Adrenal gland (tissue), 19 donors: ENCODE measurements at places on chromosomes 7 and 10. TPM values are rescaled to one million over a fixed set of nuclear protein-coding genes. Genes with fewer than 3 reads are reported as not detected.

The CYP2C18 gene
- total RNA-seq = not detected

DNA sequence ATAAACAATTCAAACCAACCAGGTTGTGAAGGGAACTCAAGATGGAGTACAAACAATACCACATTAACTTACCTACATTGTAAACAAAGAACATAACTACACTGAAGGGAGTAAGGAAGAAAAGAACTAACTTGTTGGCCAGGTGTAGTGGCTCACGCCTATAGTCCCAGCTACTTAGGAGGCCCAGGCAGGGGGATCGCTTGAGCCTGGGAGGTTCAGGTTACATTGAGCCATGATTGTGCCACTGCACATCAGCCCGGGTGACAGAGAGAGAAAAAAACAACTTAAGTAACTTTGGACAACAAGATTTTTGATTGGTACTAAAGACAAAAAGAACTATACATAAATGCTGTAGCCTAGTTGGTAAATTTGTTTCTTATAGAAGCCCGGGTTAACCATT lies 68.8 kb downstream of the TRIL start:
- DNase-seq = no peak

The SPDYE18 gene
- 0.47 TPM for total RNA-seq

The OPALIN gene
- not detected for total RNA-seq

- no peak for DNase-seq
Measured at GRCh38 chr7:138873220-138873892, 75.4 kb upstream of the ATP6V0A4 start.

The IL2RA gene
- 18.2 TPM for total RNA-seq

DNA sequence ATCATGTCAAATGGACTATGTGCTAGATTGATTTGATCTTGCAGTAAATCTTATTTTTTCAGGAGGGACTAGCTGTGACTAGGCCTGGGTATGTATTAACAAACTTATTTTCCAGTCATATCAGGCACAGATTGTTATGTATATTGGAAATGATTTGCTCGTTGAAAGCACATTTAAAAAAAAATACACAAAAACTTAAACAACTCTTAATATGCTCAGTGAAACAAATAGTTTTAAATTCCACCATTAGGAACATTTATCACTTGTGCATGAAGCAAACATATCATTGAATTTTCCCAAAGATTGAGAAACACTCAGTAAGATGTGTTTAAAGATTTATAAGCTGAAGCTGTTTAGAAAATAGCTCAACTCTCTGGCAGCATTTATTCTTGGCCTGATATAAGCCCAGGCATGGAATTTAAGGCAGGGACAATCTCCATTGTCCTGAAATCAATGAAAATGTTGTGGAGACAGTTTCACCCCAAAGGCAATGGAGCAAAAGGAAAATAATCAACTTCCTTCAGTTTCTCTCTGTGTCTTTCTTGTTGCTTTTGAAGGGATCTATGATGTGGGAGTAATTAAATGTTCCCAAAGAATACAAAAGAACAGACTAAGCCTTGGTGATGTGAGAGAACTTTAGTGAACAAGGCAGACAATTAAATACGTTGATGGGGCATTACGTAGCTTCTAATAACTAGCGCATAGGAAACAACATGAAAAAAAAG lies 250.3 kb downstream of the GPR37 start:
- DNase-seq = no peak

DNA sequence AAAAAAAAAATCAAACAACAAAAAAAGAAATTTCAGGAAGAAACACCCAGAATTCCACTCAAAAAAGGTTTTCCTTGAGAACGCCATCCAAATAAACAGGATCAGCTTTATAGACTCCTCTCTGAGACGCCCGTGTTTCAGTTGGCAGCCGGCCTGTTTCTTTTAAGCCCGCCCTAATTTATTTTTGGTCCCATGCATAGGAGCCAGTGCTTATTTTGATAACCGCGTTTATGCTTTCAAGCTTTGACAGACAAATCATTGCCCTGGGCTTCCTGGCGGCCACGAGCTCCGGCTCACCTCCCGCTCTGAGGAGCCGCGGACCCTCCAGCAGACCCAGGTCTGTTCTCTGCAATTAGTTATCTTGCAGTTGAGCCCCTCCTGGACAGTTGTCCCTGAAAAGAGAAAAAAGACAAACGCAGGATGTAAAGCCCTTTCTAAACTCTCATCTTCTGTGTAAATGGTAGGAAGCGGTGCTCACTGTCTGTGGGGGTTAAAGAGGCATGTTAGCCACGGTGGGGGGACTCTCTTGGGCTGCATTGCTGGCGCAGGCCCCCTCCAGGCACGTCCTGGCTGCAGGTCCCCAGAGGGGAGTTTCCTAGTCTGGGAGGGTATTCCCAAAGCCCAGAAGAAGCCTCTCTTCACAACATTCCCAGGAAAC lies 22.2 kb upstream of the UNCX start:
- DNase-seq = no peak

DNA sequence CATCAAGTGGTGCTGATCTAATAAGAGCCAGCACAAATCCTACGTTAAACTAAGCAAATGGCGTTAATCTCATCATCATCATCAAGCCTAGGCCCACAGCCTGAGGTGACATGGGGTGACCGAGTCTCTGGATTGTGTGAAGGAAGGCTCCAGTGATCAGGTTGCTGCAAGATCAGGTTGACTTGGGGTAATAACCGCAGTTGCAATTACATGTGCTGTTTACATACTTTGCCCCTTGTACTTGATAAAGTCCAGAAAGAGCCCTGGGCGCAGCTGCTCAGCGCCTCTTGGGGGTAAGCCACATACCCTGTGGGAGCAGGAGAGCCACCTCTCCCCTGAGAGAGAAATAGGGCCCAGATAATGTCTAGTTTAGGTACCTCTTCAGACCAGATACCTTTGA lies 228.1 kb downstream of the WDR11 start:
- DNase-seq = no peak

The WEE2 gene
- 0.06 TPM for total RNA-seq

- DNase-seq = no peak
Measured at GRCh38 chr10:95425592-95426465, 135.0 kb upstream of the PDLIM1 start.

DNA sequence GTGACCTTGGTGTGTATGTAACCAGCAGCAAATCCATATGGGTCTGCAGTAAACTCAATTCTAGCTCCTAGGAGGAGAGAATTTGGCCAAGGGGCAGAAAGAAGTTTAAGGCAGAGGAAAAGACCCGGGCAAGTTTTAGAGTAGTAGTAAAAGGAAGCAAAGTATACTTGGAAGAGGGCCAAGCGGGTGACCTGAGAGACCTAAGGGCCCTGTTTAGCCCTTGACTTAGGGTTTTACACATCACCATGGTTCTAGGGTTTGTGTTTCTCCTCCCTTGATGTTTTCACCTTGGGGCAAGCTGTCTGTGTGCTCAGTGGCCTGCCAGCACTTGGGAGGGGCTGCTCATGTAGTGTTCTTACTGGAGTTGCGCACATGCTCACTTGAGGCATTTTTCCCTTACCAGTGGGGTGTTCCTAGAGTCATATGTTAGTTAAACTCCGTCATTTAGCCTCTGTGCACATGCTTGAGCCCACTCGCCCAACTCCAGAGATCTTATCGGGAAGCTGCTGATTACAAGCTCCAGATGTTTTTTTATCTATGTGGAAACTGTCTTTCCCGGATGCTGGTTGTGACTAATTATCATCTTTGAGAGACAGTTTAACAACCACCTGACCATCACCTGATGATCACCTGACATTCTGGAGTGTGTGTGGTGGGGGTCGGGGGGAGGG lies 137.6 kb upstream of the PRSS1 start:
- DNase-seq = no peak

The ARHGAP22 gene
- total RNA-seq = 5.3 TPM

DNA sequence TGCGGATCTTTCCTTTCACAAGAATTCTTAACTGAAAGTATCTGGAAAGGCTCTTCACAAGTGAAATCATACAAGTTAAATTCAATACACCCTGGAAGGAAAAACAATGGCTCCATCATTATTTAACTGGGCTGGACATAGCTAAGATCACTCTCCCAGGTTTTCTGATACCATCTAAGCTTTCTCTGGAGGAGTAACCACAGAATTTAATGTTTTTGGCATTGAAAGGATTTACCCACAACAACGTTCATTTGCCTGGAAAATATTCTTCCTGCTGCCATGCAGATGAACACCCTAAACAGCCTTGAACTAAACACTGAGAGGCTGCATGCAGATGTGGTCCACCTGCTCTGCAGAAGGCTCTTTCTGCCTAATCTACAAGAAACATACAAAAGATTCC lies 4.3 kb downstream of the NEBL start:
- DNase-seq = no peak

The TEX36 gene
- total RNA-seq = not detected

DNA sequence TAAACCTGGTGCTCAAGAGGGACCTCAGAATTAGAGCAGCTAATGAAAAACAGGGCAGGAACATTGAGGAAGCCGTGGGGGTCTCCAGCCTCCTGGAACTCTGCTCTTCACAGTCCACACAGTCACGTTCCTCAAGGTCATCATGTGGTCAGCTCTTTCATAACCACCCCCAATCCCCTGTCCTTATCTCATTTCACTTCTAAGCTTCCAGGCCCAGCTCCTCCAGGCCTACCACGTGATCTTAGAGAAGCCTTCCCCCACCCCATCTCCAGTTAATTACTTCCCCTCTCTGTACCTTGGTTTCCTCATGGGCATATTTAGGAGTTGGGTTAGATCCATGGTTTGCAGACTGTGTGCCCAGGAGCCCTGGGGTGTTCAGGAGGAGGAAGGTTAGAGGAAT lies 106.4 kb upstream of the TCF7L2 start:
- DNase-seq = no peak

- DNase-seq = no peak
Measured at GRCh38 chr7:155009570-155010157, 6.7 kb upstream of the PAXIP1 start.

- no peak for DNase-seq
Measured at GRCh38 chr10:88745633-88746032, 14.2 kb upstream of the LIPN start.

GRCh38 chr7:16353226-16353625 lies 68.1 kb downstream of the CRPPA start:
- no peak for DNase-seq
